ENCODE measurements at places on chromosomes 1 and 21.

- no peak for DNase-seq
Measured at GRCh38 chr1:182015360-182015759, 46.2 kb downstream of the ZNF648 start.

DNA sequence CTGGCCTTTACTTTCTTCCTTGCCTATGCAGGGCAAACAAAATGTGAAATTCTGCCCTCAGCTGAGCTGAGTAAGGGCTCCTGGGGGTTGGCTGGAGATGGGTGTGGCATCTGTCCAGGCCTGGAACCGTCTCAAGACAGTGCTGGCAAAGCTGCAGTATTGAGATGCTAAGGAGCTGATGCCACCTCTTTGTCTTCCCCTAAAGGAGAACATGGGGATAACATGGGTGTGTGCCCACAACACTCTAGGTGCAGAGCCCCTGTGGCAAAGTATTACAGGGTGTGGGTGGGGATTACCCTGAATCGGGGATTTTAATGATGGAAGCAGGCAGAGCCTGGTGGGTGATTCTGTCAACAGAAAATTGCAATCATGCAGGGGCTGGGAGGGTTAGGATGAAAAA lies 2.5 kb upstream of the ST3GAL3 start:
- no peak for DNase-seq

DNA sequence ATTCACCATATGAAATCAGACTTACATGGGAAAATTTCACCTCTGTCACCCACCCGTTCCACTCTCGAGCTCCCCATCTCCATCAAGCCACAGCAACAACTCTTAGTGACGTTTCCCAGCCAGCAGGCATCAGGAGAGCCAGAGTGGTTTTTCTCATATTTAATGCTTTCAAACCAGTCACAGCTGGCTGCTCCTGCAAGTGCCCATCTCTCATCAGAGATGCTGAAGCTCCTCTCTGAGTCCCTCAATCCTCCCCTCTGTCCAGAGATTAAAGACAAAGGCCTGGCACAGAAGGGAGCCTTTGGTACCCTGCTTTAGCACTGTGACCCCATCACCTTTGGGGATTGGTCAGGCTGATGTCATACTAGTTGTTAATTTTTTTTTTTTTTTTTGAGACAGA lies 277.3 kb downstream of the DNM3 start:
- DNase-seq, result no peak

GRCh38 chr1:11943619-11944018 lies 9.1 kb downstream of the PLOD1 start:
- no peak for DNase-seq

DNA sequence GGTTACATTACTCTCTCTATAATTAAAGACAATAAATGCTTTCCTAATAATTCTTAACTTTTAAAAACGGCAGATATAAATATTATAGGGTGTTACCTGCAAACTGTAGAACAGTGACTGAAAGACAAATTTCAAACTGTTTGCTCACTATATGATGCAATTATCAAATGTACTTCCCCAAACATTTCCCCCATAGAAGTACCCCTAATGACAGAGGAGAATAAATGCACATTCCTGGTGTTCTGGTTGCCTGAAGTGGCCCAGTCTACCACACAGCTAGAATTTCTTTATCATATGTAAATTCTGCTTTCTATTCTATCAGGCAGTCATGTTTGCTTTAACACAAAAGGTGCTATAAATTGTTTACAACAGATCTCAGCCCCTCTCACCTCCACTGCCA lies 70.4 kb downstream of the VAV3 start:
- DNase-seq, result no peak

GRCh38 chr1:228008391-228009115 lies 1.8 kb downstream of the WNT3A start:
- DNase-seq, result no peak

DNA sequence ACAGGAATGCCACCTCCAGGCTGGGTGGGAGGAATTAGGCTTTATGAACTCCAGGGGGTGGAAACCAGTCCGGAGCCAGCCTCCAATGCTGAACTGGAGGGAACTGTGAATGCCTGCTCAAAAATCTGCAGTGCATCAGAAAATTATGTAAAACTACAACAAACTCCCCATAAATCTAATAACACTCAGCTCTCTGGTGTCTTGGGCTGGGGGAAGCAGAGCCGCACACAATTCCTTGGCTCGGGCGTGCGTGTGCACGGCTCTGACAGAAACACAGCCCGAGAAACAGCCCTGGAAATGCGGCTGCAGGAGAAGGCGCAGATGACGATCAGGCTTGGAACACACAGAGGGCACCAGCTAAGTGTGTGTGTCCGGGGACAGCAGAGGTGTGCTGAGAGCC lies 127.6 kb upstream of the VAMP3 start:
- DNase-seq, result no peak

DNA sequence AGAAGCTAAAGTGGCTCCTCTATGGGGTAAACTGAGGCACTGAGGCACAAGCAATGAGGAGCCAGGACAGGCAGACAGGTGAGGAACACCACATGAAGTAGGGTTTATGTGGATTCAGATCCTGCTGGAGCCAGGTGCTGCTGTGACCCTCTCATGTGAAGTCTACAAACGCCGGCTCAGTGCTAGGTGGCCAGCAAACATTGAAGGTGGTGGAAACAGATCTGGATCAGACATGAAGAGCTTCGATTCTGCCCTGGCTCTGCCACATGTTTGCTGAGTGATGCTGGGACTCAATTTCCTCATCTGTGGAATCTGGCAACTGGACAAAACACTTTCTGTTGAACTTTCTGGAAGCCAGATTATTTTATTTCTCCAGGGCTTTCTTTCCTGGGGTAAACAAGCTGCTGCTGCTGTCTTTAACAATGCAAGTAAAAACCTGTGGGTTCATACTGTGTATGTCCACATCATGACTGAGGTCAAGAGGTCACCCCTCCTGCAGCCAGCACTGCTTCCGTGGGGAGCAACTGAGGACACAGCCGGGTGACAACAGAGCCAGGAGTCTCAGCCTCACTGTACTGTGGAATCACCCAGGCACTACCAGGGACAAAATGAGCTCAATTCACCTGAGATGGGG lies 33.3 kb downstream of the HMGB4 start:
- DNase-seq, result no peak

DNA sequence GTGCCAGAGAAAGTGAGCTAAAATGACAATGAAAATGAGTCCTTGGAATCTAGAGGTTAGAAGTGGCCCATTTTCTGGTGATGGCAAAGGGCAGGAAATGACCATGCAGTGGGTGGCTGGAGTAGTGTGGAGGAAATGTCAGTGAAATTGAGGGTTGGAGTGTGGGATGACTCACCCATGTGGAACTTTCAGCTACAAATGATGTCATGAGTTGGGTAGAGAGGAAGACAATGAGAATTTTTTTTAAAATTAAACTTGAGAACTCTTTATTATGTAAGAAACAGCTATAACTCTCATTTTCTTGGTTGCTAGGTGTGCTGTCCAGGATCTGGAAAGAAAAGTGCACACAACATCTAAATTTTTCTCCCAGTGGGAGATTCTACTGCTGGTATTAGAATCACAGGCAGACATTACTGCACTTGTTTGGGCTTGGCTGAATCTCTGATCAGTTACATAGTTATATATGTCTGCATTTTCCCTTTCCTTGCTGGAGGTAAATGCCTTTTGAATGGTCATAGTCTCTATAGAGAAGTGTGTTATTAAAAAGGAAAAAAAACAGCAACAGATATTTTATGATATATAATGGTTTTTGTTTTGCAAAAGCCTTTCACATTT lies 56.8 kb upstream of the GNG12 start:
- peak; percentile 23 for DNase-seq
